GM13976 (cell line): ENCODE measurements at places on chromosomes 7 and 10.

DNA sequence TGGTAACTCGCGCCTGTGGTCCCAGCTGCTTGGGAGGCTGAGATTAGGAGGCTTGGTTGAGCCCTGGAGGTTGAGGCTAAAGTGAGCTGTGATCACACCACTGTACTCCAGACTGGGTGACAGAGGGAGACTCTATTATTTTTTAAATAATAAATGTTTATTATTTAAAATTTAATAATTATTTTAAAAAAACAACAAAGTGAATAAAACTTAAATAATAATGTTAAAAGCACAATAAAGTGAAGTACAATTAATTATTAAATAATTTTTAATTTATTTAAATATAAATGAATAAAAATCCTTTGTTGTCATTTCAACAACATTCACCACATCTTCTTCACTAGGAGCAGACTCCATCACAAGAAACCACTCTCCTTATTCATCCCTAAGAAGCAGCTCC lies 64.8 kb downstream of the AVL9 start:
- no peak for DNase-seq

DNA sequence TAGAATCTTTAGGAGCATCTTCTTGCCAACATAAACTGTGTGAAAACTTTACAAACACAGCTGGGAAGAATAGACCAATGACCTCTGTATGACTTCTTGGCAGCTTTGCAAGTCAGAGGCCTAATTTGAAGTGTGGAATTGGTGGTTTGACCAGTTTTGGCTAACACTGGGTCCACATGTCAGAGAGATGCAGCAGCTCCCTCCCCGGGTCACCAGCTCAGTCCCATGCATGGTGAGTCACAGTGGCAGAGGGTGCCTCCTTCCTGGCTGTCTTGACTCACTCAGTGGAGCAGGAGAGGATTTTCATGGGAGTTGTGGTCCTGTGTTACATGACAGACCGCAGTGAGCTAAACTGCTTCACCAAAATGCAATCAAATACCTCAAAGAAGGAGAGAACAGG lies 8.2 kb upstream of the STARD3NL start:
- DNase-seq, result no peak

DNA sequence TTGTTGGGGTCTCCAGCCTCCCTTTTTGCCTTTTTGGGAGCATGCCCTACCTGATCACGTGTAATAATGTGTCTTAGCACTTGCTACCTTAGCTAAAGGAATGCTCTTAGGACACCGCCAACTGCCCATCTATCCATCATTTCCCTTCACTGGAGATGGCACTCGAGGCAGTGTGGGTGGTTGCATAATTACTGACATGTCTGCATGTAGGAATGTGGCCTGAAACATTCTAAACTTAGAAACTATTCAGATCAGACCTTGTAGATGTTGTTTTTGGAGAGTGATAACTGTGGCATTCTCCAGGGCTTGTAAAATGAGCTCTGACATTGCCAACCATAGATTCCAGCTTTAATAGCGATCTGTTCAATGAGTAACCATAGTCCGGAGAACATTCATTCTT lies 365.8 kb downstream of the BBS9 start:
- DNase-seq, result no peak

DNA sequence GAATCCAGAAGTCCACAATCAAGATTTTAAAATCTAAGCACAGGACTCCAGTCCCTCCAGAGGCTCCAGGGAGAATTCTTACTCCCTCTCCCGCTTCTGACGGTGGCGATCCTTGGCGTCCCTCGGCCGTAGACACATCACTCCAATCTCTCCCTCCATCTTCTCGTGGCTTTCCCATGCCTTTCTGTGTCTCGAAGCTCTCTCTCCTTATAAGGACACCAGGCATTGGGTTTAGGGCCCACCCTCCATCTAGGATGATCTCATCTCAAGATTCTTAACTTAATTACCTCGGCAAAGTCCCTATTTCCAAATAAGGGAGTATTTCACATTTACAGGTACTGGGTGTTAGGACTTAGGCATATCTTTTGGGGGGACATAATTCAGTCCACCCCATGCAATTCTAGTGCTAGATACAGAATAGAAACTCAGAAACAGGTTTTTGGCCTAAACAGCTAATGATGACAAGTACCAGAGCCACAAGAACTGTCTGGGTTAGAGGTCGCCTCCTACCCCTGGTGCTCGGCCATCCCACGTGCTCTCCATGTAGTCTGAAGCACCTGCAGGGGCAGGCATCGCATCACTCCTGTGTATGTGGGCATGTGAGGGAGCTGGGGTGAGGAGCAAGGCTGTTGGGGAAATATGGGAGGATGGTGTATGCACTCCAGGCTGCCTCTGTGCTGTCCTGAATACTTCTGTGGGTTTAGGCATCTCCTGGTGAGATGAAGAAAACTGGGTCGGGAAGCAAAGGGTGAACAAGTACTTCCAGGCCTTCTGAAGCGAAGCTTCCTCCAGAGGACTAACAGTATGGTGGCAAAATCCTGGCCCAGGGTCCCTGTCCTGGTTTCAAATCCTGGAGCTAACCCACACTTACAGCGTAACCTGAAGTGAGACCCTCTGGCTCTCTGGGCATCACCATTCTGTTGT lies 298.3 kb upstream of the ZMIZ1 start:
- no peak for DNase-seq

- no peak for DNase-seq
Observed at GRCh38 chr10:72840319-72840718, 53.2 kb upstream of the OIT3 start.

GRCh38 chr7:51012569-51013217 lies 230.0 kb upstream of the GRB10 start:
- peak; percentile 14 for DNase-seq

DNA sequence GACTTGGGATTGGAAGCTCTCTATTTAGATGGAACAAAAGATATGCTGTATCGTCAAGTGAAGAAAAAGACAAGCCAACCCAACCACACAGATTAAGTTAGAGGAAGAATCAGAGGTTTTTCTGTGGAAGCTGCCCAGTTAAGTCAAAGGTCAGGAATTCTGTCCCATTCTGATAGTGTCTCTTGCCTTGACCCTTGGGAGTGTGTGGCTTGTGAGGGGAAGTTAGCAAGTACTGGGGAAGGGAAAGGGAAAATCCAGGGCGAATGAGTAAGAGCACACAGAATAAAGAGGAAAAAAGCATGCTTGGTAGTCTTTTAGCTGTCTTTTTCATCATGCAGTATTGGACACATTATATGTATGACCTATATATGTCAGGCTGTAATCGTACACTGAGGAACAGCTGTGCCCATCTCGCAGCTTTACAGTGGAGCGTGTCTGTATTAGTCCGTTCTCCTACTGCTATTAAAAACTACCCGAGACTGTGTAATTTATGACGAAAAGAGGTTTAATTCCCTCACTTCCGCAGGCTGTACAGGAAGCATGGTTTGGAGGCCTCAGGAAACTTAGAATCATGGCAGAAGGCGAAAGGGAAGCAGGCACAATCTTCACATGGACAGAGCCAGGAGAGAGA lies 197.2 kb downstream of the GALNT17 start:
- no peak for DNase-seq

DNA sequence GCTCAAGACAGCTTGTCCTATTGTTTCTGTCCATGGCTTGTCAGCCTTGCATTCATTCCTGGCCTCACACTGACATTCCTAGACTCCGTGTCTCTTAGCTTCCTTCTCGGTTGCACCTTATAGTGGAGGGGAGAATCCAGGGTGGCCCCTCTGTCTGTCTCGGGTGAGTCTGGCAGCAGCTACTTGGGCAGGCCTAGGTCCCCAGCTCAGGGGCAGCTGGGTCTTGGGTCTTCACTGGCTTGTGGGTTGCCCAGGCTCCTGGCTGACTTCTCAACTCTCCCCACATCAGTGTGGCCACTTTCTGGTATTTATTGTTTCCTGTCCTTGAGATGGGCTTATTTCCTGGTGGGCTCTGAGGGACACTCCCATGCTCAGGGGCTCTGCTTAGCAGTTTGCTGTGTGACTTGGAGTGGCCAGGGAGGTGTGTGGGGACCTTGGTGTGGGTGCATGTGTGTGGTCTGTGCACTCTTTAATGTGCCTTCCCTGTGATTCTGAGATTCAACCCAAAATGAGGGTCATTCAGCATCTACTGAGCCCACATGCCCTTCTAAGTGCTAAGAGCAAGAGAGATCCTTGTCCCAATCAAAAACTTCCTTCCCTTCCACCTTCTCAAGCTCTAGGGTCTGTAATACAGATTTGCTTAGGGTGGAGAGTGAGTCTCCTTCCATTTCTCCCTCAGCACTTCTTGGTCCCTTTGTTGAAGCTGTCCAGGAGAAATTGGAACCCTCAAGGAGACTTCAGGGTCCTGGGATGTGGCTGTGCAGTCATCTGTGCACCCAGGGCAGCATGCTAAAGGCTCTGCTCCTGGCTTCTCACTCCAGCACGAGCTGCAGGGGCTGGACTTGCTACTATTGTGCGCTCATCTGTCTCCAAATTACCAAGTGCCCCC lies 20.1 kb downstream of the UPP1 start:
- no peak for DNase-seq

DNA sequence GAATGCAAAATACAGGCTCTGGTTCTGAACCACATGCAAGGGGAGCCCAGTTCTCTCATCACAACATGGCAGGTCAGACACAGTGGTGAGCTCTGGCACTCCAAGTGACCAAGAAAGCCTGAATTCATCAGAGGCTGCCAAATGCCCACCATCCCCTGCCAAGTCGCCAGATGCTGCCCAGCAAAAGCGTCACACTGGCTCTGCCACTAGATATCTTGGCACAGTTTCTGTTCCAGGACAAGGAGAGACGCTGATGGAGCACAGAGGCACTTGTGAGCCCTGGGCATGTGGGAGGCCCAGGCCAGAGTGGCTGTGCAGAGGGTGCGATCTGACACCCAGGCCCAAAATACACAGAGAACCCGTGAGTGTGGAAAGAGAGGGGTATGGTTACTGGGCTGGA lies 57.8 kb downstream of the GAD2 start:
- no peak for DNase-seq

DNA sequence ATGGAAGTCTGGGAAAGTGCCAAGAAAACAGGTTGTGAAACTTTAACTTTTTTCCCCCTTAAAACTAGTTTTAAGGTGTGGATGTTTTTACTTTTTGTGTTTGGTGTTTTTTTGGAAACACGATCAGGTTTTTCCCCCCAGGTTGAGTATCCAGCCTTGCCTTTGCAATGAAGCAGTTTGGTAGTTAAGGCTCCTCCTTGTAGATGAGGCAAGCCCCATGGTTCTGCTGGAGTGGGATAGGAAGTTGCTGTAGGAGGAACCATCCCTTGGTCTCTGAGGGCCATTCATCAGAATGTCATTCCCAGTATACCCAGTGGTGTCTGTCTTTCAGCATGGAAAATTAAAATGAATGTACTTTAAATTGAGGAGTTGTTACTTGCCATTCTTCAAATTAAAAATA lies 2.7 kb downstream of the CUL1 start:
- no peak for DNase-seq

GRCh38 chr7:24609059-24609458 lies 35.8 kb downstream of the PALS2 start:
- DNase-seq, result no peak

- no peak for DNase-seq
Observed at GRCh38 chr10:117390420-117390819, 15.2 kb upstream of the PDZD8 start.

DNA sequence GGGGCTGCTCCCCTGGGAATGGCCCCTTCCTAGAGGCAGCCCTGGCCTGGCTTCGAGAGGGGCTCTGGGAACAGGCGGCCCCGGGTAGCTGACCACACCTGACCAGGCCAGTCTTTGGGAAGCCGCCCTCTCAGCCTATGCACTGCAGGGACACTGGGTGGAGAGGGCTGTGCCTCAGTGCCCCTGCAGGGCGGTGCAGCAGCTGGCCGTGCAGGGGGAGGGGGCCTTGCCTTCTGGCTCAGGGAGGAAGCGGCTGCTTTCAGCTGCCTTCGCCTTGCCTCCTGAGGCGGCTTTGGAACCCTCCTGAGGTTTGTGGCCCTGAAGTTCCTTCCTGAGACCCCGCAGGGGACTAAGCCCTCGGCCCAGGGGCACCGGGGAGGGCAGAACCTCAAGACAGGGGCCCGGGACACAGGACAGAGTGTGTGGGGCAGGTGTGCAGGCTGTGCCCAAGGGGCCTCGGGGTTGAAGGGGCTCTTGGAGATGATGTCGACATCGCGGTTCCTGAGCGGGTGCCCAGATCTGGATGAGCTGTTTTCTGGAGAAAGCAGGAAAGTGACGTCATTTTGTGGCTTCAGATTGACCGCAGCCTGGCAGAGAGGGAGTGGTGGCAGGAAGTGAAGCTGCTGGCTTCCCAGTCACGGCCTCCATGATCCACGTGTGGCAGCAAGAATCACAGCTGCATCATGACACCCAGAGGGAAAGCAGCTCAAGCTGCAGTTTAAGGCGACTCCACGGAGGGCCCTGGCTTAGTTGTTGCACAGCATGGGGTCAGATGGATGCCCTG lies 17.7 kb downstream of the ADAM8 start:
- DNase-seq, result no peak
